NCI-H460 (cell line): ENCODE measurements at places on chromosomes 11 and 22. TPM values are rescaled to one million over a fixed set of nuclear protein-coding genes. Genes with fewer than 3 reads are reported as not detected.

GRCh38 chr11:77589521-77590193 lies at the start of gene AQP11:
Gene AQP11 (plus strand): TSS chr11:77589953. CDS start chr11:77589993, 40 bp downstream.
- peak; percentile 67 for DNase-seq

DNA sequence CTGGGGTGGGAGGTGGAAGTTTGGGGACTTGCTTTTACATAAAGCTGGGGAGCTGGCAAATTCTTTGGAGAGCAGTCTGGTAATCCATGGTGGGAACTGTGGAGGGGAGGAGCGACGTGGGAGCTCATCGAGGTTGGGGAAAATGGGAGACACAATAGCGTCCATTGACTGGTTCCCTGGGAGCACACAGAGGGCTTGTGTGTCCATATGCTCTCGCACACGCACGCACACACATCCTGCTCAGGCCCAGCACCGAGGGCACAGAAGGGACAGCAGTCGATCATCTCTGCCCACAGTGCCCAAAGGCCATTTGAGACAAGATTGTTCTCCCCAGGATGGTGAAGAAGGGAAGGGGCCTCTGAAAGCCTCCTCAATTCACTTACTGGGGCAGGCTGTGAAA lies 53.7 kb downstream of the FBXO7 start:
- DNase-seq, result no peak

DNA sequence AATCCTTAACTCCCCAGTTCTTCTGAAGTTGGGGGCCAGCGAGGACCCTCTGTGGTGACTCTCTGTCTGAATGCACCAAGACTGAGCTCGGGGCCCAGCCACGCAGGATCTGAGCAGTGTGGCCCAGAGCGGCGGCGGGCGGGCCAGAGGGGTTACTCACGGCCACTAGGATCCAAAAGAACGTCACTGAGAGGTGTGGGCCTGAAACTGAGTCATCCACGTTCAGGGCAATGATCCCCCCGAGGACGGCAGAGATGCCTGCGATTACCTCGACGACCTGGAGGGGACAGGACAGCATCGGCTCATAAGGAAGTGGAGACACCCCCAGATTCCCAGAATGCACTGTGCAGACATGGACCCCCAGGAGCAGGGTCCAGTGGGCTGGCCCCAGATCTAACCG lies 11.2 kb downstream of the MLC1 start:
- DNase-seq, result no peak

The ZBTB16 gene
- not detected in 2 replicates for total RNA-seq

GRCh38 chr11:83979593-83979992 lies 693.4 kb upstream of the CCDC90B start:
- no peak for DNase-seq

DNA sequence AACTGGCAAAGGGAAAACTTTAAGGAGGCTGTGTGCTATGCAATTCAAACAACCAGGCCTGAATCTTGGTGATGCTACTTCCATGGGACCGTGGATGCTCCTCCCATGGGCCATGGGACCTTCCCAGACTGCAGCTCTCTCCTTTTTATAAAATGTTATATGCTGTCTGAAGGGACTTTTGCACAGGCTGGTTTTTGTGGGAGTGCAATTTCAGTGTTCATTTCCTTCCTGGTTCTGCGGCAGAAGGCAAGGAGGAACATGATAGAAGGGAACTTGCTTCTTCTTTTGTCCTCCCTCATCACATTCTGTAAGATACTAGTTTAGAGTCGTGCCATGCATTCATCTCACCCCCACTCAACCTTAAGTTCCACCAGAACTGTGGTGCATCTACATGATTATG lies 68.9 kb downstream of the C11orf58 start:
- DNase-seq, result no peak

- no peak for DNase-seq
These were observed 9.8 kb upstream of the SEC14L6 start for GRCh38 chr22:30556388-30556787.

The SAA4 gene
- total RNA-seq, result not detected in 2 replicates

GRCh38 chr22:43276321-43276720 lies 66.9 kb downstream of the SCUBE1 start:
- no peak for DNase-seq

- no peak for DNase-seq
These were observed 393.9 kb downstream of the GUCY1A2 start for GRCh38 chr11:106624377-106624776.

DNA sequence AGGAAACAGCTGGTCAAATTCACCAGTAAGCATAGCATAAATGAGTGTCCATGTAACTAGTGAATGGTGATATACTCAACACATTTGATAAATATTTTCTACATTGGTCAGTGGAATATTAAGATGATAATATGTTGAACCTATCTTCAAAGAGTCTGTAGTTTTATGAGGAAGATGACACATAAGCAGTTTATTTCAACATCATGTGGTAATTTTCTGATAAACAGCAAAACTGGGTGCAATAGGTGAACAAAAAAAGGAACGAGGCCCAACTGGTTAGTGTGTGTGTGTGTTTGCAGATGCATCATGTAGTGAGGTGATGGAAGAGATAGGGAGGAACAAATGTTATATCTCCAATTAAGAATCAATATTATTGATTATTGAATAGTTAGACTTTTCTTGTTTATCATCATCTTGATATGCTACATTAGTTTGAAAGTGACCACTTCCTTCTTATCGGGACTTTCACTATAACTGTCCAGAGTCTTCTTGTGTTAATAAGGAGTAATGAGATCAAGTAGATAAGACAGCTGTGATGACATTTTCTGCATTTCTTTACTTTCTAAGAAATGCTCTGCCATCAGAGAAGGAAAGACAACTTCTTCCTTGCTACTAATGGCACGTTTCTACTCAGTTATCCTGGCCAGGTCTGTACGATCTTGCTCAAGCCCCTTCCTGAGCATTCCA lies 270.7 kb downstream of the ETS1 start:
- DNase-seq, result no peak

DNA sequence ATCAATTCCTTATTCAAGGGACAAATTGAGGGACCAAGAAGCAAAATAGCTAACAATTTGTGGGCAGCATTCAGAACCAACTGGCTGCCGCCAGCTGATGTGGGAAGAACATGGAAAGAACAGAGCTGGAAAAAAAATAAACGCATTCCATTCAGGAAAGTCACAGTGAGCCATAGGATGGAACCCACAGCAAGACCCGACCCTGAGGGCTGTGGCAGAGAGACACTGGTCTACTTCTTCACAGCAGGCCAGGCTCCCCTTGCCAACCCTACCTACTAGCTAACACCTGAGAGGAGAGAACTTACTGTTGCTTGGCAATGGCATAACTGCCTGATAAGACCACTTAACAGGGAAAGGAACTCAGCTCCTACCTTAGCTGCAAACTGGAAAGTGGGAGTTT lies 123.5 kb upstream of the APOA1 start:
- DNase-seq, result no peak

DNA sequence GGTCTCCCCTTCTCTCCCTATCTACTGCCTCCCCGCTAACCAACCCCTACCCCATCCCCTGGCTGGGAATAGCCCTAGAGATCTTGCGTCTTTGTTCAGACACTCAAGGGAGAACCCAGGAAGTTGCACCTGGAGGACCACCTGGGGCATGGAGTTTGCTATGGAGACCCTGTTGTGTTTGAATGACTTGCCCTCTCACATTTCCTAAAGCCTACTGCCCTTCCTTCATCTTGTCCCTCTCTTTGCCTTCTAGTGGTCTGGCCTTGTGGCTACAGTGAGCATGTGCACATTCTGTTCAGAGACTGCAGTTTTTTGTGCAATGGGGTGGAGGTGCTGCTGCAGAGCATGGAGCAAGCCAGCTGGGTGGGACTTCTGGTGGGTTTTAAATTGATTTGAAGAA lies 42.5 kb downstream of the ZNRF3 start:
- DNase-seq, result no peak

DNA sequence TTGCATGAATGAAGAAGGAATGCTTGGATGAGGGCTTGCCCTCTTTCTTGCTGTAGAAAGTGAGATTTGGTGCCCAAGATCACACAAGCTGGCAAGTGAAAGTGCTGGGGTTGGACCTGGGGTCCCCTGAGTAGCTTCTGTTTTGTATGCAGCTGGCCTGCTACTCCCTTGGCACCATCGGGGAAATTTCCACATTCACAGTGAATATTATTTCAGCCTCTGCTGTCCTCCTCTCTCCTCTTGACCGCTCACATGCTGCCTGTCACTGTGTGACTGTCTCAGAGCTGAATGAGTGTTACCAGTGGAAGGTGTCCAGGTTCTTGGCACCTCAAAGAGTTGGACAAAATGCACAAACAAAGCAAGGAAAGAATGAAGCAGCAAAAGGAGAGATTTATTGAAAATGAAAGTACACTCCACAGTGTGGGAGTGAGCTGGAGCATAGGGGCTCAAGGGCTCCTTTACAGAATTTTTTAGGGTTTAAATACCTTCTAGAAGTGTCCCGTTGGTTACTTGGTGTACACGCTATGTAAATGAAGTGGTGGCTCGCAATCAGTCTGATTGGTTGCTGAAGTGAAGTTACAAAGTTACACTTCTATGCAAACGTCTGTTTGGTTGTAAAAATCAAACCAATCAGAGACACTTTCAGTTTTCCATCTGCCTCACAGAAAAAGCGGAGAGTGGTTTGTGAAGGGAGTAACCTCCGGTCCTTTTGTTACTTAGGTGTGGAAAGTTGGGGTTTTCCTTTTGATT lies 87.4 kb downstream of the DEPDC5 start:
- no peak for DNase-seq

The NCR3LG1 gene
- total RNA-seq, result 9.8 and 11.6 TPM in 2 replicates

GRCh38 chr11:123194337-123195187 lies 486 bp downstream of the CLMP start:
- no peak for DNase-seq

The B4GALNT4 gene
- 8.1 and 8.6 TPM in 2 replicates for total RNA-seq

DNA sequence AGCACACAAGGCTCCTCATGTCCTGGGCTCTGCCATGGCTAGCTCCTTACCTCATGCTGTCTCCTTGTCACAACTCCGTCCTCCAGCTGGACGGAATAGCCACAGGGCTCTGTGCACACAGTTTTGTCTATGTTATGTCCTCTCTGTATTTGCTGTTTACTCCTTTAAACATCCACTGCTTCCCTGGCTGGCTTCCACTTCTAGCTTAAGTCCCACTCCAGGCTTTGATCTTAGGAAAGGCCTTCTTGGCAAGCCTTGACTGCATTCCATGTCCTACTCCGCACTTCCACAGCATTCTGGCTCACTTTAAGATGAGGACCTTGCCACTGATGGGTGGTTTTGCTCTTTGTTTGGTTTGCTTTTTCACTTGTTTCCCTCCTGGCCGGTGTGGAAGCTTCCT lies 22.9 kb upstream of the ROBO3 start:
- no peak for DNase-seq

DNA sequence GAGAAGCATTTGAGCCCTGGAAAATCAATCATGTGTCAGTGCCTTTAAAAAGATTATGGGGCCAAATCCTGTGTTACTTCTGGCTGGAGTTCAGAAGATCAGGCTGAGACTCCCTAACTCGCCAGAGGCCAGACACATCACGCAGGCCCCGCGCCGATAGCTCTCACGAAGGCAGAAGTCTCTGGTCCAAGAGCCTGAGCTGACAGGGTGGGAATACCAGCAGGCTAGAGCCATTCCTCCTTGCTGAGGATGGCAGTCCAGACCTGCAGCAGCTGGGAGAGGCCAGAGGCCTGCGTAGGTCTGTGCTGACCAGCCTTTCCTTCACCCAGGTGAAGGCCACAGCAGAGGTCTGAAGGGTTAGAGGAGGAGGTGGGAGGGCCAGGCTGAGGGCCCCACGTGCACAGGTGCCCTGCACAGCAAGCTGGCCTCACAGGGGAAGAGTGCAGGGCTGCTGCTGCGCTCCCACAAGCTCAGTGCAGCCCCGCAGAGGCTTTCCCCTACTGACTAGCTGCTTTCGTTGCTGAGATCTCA lies 52.9 kb downstream of the ST14 start:
- DNase-seq, result no peak

The WBP2NL gene
- 0.78 and 1.2 TPM in 2 replicates for total RNA-seq

The OSBP2 gene
- 1.5 and 2.3 TPM in 2 replicates for total RNA-seq

DNA sequence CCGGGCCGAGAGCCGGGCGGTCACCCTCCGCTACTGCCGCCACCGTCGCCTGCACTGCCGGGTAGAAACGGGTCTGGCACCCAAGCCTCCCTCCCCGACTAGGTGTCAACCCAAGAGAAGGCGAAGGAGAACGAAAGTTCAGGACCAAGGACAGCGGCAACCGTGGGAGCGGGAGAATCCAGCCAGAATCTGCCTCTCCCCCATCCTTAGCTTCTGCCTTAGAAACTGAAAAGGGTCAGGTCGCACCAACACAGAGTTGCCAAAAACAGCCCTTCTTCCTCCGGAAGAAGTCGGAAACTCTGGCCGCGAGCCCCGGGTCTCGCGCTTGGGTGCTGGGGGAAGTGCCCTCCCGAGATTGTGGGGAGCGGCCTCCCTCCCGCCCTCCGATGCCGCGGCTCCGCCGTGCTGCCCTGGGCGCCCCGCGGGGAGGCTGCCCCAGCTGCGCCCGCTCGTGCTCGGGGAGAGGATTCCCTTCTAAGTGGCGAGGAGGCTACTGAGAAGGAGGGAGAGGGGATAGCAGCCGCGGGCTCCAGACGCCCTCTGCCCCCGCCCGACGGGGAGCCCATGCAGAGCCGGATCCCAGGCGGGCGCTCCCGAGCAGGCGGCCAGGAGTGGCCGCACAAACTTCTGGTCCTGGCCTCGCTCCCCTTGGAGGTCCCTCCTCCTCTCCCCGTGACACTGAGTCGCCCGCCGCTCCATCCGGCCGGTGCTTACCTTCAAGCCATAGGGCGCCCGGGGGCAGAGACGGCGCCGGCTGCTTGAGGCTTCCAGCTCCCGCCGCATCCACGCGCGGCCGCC lies 637 bp downstream of the DRD2 start:
- peak; percentile 75 for DNase-seq

GRCh38 chr11:59782080-59782479 lies 26.9 kb downstream of the STX3 start:
- no peak for DNase-seq

GRCh38 chr11:126871792-126872191 lies 128.8 kb downstream of the KIRREL3 start:
- no peak for DNase-seq

DNA sequence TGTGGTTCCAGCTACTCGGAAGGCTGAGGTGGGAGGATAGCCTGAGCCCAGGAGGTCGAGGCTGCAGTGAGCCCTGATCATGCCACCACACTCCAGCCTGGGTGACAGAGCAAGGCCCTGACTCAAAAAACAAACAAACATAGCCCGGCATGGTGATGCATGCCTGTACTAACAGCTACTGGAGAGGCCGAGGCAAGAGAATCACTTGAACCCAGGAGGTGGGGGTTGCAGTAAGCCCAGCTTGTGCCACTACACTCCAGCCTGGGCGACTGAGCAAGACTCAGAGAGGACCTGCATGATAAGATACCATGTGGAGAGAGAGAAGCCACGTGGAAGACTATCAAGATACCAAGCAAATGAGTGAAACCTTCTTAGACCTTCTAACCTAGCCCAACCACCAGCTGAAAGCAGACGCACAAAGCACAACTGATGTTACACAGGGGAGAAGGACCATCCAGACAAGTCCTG lies 36.1 kb downstream of the AMBRA1 start:
- DNase-seq, result no peak
